ENCODE measurements at places on chromosomes 6 and 20.

GRCh38 chr20:5045906-5046305, 44.6 kb upstream of the SLC23A2 start:
- DNase-seq = no peak

GRCh38 chr6:166659581-166659980, 32.5 kb upstream of the RPS6KA2 start:
- DNase-seq = no peak

DNA sequence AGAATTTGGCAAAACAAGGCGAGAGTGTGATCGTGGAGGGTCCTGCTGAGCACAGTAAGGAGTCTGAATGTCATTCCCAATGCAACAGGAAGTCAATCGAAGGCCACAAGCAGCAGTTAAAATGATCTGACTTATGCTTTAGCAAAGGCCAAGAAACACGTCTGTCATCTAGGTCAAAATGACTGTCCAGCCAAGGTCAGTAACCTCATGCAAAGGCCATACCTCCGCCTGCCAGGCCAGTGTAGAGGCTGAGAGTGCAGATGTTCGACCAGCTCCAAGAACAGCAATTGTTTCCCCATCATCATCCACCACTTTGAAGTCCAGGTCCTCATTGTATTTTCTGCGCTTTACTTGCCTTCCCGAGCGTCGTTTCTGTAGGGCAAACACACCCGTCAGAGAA, 105.6 kb downstream of the CHD6 start:
- no peak for DNase-seq

GRCh38 chr6:168196385-168196860, 117.4 kb upstream of the FRMD1 start:
- no peak for DNase-seq

- no peak for DNase-seq
These were observed 10.3 kb downstream of the EEF1A2 start for GRCh38 chr20:63488315-63489251.

- no peak for DNase-seq
These were observed 41.2 kb upstream of the PDE10A start for GRCh38 chr6:165704045-165704748.

GRCh38 chr20:5524896-5525295, 208.1 kb upstream of the PROKR2 start:
- no peak for DNase-seq

- no peak for DNase-seq
These were observed 38.2 kb downstream of the NOX3 start for GRCh38 chr6:155417454-155417853.

DNA sequence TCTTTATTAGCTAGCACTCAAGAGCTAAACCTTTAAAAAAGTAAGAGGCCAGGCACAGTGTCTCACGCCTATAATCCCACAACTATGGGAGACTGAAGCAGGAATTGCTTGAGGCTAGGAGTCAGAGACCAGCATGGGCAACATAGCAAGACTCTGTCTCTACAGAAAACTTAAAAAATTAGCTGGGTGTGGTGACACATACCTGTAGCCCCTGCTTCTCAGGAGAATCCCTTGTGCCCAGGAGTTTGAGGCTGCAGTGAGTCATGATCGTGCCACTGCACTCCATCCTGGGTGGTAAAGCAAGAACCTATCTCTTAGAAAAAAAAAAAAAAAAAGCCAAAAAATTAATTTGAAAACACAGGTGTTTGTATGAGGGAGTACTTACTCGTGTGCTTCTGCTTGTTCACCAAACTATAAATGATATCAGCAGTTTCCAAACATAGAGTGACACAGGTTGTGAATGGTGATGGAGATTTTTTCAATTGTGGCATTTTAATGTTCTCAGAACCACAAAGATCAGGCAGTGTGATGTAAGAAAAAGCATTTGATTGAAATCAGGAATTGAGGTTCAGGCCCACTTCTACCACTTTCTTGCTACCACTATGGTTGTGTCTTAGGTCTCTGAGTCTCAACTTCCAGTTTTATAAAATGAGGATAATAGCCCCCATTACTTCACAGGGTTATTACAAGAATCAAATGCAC, 104.9 kb downstream of the FOXO3 start:
- no peak for DNase-seq

GRCh38 chr6:170248111-170248805, 42.6 kb downstream of the DLL1 start:
- no peak for DNase-seq

- DNase-seq = no peak
These were observed 81.1 kb downstream of the STXBP5 start for GRCh38 chr6:147285087-147285855.

DNA sequence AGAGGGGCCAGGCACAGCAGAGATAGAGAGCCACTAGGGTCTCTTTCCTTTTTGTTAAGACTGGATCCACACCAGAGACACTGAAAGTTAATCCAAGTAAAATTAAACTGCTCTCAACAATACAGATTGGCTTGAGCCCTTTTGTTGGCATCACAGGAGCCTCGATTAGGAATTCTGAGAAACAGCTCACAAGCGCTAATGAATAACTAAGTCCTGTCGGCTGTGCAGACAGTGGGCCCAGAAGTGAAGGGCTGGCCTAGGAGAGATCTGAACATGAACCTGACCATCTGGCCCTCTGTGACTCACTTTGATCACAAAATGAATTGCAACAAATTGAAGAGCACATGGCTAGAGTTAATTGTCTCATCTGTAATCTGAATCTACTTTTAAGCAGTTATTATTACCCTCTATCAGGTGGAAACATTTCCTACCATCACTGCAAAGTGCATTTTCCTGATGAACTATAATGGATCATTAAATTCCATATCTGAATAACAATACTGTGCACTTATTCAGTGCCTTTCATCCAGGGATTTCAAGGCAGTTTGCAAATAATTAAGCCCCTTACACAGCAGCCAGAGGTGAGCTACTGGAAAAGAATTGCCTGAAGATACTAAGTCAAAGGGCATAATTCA, 3.2 kb downstream of the BACH2 start:
- DNase-seq = no peak

GRCh38 chr6:21213492-21213891, 380.1 kb upstream of the SOX4 start:
- DNase-seq = no peak

- no peak for DNase-seq
These were observed 92.9 kb downstream of the RPS12 start for GRCh38 chr6:132907231-132907630.

DNA sequence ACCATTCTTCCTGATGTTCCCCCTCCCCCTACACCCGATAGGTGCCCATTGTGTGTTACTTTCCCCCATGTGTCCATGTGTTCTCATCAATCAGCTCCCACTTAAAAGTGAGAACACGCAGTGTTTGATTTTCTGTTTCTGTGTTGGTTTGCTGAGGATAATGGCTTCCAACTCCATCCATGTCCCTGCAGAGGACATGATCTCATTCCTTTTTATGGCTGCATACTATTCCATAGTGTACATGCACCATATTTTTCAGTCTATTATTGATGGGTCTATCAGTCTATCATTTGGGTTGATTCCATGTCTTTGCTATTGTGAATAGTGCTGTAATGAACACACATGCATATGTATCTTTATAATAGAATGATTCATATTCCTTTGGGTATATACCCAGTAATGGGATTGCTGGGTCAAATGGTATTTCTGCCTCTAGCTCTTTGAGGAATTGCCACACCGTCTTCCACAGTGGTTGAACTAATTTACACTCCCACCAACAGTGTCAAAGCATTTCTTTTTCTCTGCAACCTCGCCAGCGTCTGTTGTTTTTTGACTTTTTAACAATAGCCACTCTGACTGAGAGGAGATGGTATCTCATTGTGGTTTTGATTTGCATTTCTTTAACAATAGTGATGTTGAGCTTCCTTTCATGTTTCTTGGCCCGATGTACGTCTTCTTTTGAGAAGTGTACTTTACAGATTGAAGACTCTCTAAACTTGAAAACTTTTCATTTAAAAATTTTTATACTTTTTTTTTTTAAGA, 41.0 kb upstream of the GCNT2 start:
- DNase-seq = no peak

GRCh38 chr6:87747646-87748045, 45.6 kb upstream of the AKIRIN2 start:
- no peak for DNase-seq

GRCh38 chr6:15580326-15580725, 82.5 kb downstream of the DTNBP1 start:
- DNase-seq = no peak

DNA sequence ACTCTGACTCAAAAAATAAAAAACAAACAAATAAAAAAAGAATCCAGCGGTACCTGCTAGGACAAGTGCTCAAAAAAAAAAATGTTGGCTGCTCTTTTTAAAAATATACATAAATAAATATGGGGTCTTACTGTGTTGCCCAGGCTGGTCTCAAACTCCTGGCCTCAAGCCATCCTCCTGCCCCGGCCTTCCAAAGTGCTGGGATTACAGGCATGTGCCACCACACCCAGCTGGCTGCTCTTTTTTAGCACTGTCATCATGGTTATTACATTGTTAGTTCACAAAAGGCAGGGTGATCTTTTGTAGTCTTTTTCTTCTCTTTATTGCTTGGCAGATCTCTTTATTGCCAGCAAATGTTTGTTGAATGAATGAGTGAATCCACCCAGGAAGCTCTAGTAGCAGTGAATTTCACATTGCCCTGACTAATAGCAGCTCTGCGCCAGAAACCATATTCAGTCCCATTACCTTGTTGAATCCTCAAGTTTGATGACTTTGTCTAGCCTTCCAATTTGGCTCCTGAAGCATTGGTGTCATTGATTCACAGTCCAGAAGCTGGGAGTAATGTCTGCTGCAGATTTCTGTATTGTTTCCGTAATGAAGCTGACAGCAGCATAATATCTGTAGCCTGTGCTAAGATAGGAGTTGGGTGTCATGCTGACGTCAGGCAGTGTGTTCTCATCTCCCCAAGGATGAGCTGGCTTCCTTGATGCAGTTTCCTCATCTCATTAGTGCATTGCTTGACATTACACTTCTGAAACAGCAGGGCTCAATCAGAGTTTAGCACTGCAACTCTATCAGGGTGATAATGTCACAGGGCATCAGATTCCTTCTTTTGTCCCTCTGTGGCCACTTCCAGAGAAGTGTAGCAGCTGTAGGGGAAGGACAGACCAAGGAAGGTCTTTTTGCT, 84.9 kb upstream of the TGM3 start:
- no peak for DNase-seq

GRCh38 chr20:41570557-41570956, 47.6 kb downstream of the CHD6 start:
- DNase-seq = no peak

DNA sequence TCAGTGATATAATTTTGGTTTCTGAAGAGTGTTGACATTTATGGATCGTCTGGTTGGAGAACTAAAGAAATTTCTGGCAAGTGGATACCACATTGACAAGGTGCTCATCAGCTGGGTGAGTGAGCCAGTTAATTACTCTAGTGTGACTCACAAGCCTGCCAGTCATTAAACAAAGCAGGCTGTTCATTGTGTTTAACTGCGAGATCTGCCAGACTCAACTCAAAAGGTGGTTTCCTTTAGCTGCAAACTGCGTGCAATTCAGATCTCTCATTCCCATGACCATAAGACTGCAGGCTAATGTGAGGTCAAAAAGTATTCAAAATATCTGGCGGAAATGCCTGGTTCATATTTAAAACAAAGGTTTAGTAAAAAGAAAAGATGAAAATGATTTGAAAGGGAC, 32.5 kb upstream of the IYD start:
- DNase-seq = no peak

DNA sequence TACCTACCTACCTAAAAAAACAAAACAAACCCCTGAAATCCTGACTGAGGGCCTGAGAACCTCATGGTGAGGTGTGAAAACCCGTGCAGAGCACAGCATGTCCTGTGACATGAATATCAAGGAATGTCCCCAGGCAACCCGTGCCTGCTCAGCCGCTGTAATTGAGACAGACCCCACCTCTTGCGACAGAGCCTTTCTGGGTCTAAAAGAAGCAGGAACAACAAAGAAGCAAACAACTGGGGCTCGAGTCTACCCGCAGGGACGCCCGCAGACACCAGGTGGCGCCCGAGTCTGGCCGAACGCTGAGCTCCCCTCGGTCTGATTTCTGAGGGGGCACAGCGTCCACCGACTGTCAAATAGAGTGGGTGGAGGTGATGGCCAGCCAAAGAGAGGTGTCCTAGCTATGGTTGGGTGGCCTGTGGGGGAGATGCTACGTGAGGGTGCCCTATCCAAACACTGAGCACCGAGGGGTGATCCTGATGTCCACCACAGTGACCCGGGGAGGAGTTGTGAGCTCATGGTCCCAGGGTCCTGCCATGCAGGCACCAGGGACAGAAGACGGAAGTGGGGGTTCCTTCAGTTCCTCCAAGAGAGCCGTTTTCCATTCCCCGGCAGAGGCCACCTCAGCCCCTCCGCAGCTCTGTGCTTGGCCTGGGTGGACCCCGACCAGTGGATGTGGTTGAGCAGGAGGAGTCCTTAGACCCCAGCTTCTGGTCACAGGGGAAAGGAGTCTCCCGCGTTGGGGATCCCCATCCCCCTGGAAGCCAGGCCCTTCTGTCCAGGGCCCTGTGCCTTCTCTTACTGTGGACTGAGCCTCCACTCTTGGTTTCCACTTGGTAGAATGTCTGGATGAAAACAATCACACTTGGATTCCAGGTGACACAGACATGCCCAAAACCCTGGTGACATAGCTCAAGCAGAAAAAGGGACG, 268.2 kb downstream of the CDC5L start:
- DNase-seq = peak; percentile 61

- no peak for DNase-seq
These were observed 225.4 kb downstream of the PRL start for GRCh38 chr6:22071270-22072041.

DNA sequence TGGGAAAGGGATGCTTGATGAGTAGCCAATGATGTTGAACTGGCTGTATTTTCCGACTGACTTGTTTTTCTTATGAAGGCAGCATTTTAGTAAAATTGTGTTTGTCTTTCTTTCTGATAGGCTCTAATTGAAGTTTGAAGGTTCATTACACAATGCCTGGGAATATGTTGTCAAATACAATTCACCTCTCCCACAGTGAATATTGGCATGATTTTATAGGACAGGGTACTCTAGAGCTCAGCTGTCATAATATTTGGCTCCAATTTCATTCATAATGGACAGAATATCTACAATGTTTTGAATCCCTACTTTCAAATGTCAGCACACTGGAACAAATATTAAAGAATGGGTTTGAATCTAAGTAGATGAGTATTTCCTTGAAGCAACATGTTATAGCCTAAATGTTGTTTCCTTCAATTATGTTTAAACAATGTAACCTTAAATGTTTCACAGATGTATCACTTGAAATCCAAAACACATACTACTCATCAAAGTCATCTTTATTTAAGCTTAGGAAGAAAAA, 81.4 kb downstream of the LAMA2 start:
- DNase-seq = no peak

DNA sequence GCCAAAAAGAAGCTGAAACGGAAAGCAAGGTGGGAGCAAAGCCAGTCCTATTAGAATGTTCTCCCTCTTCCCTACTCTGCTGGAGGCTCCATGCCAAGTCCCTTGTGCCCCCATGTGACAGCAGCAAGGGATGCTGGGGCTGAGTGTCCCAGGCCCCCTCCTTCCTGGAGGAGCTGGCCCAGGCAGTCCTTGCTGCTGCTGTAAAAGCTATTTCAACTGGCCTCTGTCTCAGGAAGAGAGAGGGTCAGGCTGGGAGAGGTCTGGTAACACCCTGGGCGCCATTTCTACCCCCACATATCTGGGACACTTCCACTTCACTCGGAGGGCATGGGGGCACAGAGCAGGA, 25.0 kb downstream of the TTBK1 start:
- no peak for DNase-seq

Measured in stimulated activated CD4-positive, alpha-beta T cell treated with anti-CD3 and anti-CD28 coated beads, Interleukin-12 subunit alpha, Interleukin-12 subunit beta, amount 100 ng/mL, for 48 hours (primary cell).